T-cell (primary cell): ENCODE measurements at places on chromosomes 13 and 19.

GRCh38 chr13:113091891-113092775, 13.5 kb upstream of the F7 start:
- DNase-seq, result no peak

DNA sequence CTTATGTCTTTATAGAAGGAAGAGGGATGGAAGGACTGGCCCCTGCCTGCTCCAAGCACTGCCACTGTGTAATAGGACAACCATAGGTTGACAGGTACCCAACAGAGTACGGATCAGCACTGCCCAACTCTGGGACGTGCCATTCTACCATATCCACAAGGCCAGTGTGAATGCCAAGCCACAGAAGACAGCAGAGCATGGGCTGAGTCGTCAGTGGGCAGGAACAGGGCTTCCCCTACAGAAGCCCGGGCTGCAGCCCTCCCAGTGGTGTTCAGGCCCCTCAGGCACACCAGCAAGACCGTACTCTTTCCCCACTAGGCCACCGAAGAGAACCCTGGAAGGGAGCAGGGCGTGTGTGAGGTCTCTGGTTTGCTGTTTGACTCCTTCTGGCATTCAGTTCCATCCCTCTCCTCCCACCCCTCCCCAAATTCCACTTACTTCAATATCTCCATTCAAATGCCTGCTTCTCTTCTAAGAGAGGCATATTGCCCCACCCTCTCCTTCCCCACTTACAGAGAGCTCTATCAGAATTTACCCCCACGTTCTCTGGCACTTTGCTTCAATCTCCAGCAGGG, 209.4 kb downstream of the FOXO1 start:
- DNase-seq, result no peak

- no peak for DNase-seq
These were observed 2.3 kb upstream of the SIGLEC12 start for GRCh38 chr19:51503896-51504295.

GRCh38 chr13:37716420-37717195, 118.0 kb upstream of the POSTN start:
- no peak for DNase-seq

DNA sequence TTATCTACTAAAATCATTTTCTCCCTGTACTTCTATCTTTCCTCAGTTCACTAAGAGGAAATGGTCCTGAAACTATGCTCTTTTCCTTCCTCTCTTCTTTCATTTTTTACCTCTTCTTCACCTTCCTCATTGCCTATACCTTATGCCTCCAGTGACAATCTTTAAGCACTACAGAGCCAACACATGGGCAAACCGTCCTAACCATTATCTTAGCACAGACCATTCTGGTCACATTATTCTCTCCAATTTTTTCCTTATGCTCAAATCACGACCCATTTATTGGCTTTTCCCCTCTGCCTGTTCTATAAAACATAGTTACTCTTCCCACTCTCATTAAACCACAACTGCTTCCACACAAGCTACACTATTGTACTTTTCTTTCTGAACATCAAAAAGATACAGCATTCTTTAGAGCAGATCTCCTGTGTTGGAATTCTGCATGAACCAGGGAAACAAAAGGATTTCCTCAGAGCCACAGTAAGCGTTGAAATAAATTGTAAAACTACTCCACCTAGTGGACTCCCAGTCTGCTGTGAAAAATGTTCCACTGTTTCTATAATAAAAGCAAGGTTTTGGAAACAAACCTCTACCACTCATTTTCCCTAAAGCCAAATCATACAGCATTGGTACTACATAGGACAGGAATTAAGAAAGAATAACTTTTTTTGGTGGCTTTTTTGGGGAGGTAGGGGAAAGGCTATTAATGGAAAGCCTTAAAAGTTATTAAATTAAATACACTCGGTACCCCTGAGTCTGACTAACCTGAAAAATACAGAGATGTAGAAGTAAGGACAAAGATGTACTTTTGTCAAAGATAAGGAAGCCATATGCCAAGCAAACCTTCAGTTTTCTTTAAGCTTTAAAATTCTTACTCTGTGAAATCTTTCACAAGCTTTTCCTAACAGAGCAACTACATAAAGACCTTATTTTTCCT, 19.5 kb downstream of the NUFIP1 start:
- DNase-seq, result no peak

- no peak for DNase-seq
These were observed 5.0 kb downstream of the ADAT3 start for GRCh38 chr19:1910177-1910576.

GRCh38 chr13:41254902-41255301, 8.5 kb downstream of the MTRF1 start:
- no peak for DNase-seq

DNA sequence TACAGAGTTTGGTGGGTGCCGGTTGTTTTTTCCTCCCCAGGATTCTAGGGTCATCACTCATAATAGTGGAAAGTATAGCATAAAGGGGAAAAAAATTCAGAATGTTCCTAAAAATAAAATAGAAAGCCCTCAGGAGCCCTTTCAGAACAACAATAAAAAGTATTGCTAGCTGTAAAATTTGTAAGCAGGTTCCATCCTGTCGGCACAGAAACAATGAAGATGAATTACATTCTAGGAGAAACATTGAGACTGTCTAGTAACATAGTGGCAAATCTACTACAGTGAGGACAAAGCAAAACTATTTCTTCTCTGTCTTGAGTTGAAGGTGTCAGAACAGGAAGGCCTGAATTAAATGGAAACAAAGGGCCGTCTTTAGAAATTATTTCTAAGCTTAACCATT, 870.7 kb downstream of the PCDH9 start:
- DNase-seq, result no peak

DNA sequence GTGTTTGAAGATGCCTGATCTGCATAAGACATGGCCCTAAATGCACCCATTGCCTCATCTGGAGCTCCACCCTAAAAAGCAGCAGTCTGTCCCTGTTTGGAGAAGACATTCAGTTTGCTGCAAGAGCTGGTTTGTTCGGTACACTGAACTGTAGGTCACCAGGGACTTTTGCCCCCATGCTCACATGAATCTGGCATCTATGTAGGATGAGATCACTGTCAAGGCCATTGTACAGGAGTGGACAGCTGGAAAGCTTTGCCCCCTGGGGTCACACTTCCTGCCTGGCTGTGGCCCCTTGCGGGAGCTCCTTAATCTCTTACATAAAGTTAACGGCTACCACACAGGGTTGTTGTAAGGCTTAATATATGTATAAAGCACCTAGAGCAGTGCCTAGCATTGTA, 73.0 kb downstream of the IPO5 start:
- no peak for DNase-seq

DNA sequence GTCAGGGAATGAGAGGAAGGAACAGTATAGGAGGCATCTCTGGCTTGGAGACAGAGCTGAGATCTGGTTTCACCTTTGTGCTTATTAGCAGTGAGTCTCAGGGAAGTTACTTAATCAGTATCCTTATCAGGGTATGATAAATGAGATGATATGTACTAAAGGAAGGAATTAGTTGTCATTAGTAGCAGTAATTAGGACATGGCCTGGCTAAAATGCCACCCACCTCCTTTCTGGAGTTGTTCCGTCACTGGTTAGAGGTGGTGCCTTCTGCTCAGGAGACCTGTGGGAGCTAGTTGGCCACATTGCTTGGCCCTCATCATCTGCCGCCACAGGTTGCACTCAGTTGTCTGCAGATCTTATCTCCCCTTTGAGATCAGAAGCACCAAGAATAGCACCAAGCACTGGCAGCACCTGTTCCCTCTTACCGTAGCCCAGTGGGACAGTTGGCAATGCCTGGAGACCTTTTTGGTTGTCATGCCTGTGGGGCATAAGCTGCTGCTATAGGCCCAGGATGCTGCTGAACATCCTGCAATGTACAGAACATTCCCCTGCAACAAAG, 4.7 kb downstream of the GPATCH1 start:
- no peak for DNase-seq

- no peak for DNase-seq
These were observed 725.2 kb upstream of the SLITRK1 start for GRCh38 chr13:84607261-84608013.

GRCh38 chr19:35459414-35460082, 11.5 kb downstream of the FFAR2 start:
- DNase-seq, result no peak

GRCh38 chr19:41811036-41811435, 14.6 kb downstream of the CEACAM3 start:
- DNase-seq, result no peak

GRCh38 chr19:1634242-1634937, 18.0 kb downstream of the TCF3 start:
- no peak for DNase-seq

GRCh38 chr13:21813110-21813509, 142.2 kb downstream of the FGF9 start:
- no peak for DNase-seq

DNA sequence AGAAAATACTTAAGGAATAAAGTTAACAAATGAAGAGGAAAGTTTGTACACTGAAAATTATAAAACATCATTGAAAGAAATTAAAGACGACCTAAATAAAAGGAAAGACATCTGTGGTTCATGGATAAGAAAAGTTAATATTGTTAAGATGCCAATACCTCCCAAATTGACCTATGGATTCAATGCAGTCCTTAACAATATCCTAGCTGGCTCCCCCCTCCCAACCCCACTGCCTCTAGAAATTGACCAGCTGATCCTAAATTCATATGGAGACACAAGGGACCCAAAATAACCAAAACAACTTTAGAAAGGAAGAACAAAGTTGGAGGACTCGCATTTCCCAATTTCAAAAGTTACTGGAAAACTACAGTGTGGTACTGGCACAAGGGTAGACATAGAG, 28.3 kb downstream of the ZNF45 start:
- DNase-seq, result no peak

DNA sequence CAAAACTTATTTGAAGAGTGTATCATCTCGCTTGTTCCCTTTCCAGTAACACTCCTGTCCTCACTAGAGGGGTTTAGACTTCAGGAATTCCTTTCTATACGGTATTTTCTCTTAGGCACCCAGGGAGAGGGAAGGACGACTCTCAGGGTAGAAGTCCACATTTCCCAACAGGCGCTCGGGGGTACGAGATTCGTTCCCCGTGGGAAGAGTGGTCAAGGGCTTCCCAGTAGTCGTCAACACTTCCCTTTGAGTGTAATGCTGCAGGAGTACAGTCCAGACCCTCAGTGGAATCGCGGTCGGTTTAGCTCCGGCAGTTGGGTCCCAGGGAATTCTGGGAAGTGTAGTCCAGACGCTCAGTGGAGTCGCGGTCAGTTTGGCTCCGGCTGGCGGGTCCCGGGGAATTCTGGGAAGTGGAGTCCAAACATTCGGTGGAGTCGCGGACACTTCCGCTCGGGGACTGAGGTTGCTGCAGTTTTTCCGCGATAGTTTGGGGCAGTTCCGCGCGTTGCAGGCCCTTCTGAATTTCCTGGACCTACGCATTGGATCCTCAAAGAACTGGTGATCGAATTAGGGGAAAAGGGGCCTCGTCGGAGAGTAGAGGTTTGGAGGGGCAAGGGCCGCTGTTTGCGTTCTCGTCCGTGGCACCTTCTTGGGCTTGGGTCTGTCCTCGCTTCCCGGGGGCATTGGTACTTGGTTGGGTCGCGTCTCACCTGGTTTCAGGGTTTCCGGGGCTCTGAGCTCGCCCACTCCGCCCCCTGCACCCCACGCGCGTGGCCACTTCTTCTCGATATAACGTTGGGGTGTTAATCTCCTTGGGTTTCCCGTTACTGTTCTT, at the start of gene ZNF224:
Gene ZNF224 (plus strand): TSS at position 431 of the 835 bp plus-strand sequence. CDS start 3,513 bp downstream, outside the sequence.
- peak; percentile 80 for DNase-seq

DNA sequence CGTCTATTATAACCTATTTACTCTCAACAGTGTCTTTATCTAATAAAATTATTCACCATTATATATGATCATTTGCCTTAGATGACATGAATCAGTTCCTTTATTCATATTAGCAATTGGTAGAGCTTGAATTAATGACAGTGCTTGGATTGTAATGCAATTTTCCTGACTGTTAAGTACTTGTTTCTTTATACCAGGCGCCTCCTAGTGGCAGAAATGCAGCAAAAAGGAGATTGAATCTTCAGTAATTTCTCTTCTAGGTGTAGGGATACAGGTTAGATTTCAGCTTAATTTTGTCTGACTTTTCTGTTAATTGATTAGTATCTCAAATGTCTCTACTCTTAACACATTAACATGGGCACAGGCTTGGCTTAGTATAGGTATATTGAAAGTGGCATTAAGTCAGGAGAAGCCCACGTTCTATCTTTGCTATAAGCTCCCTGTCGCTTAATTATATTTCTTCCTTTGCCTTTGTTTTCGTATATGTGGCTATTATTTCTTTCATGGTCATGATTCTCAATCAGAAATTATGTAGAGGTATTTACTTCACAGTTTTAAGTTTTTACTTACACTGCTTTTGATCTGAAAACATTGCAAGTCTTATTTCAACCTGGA, 9.1 kb upstream of the LHFPL6 start:
- DNase-seq, result peak; percentile 48

- no peak for DNase-seq
These were observed 38.7 kb upstream of the POMP start for GRCh38 chr13:28620011-28620830.

- DNase-seq, result no peak
These were observed 16.9 kb downstream of the GADD45B start for GRCh38 chr19:2492870-2493269.

DNA sequence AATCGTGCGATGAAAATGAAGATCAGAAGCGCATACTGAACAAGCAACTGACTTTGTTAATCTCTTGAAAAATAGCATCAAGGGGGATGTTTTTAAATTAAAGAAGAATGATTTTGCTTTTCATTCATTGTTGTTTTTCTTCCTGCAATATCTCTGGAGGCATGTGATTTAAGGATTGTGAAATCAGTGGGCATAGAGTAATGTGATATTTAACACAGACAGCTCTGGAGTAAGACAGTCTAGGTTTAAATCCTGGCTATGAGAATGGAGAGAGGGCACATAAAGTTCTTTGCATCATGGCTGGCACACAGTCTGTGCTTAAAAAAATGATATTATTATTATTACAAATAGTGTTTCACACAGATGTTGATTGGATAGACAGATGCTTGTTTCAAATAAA, 243.1 kb upstream of the NBEA start:
- DNase-seq, result no peak

GRCh38 chr19:15374105-15374651, 5.4 kb downstream of the AKAP8 start:
- no peak for DNase-seq

- DNase-seq, result no peak
These were observed 64.2 kb upstream of the ZNF599 start for GRCh38 chr19:34837262-34837661.

GRCh38 chr19:28128341-28128740, 1084.6 kb downstream of the UQCRFS1 start:
- DNase-seq, result no peak

GRCh38 chr13:28555096-28555495, 60.2 kb upstream of the FLT1 start:
- no peak for DNase-seq

DNA sequence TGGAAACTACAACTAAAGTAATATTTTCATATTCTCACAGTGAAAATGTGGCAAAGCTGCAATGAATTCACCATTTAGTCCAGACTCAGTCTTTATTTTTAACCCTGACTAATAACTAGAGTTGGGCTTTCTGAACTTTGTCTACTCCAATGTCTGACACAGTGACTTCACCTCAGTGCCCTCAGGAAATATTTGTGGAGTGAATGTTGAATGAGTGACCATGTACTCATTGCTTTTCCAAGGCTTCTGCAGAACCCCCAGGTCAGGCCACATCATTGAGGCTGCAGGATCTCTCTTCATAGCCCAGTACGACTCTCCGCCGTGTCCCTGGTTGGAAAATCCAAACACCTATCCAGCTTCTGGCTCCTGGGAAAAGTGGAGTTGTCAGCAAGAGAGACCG, 1.8 kb downstream of the ZNF175 start:
- no peak for DNase-seq
